ENCODE measurements at places on chromosomes 13 and 19.

GRCh38 chr19:46981286-46981945 lies 38.2 kb upstream of the NPAS1 start:
- DNase-seq, result no peak

- no peak for DNase-seq
These were observed 142.3 kb downstream of the RGCC start for GRCh38 chr13:41599619-41600018.

- no peak for DNase-seq
These were observed 1430.7 kb upstream of the PCDH20 start for GRCh38 chr13:62846302-62846701.

DNA sequence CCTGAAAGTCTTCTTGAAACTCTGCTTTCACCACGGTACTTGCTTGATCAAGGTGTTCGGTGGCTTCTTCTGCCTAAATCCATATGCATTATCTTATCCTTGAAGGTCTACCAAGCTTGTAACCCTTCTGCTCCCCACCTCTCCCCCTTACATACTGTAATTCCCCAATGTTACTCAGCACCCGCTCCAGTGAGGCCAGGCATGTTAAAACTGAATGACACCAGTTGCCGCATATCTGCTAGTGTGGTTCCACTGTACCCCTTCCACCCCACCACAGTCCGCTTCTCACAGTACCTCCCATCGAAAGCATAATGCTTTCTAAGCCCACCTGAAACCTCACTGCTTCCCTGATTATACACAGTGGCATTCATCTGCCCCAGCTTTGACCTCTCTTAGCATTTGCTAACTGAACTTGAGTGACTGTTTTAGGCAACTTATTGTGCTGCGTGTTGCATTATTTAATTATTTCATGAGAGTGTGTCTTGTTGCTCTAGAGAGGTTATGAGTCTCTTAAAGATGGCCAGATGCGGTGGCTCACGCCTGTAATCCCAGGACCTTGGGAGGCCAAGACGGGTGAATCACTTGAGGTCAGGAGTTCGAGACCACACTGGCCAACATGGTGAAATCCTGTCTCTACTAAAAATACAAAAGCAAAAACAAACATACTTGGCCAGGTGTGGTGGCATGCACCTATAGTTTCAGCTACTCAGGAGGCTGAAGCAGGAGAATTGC lies 87.6 kb upstream of the MBNL2 start:
- no peak for DNase-seq

- DNase-seq, result no peak
These were observed 750 bp downstream of the RAB20 start for GRCh38 chr13:110560601-110561343.

DNA sequence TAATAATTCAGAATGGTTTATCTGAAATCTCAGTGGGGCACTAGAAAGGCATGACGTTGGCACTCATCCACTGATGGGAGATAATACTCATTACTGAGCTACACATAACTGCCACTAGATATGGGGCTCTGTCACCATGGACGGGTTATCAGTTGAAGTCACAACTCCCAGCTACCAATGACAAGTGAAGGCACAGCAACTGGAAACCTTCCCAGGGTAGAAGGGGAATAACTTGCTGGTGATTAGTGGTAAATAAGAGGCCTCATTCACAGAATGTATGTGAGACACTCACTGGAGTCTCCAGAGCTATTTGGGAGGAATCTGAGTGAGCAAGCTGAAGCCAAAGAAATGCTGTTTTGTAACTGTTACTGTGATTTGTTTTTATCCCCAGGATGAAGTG lies 249.6 kb downstream of the ENOX1 start:
- no peak for DNase-seq

- DNase-seq, result no peak
These were observed 75.8 kb downstream of the TBC1D4 start for GRCh38 chr13:75405976-75406703.

- no peak for DNase-seq
These were observed 696.6 kb downstream of the LIG4 start for GRCh38 chr13:107518780-107519179.

- no peak for DNase-seq
These were observed 184.6 kb upstream of the NBEA start for GRCh38 chr13:34757441-34757840.

- DNase-seq, result no peak
These were observed 661.7 kb upstream of the SLITRK1 start for GRCh38 chr13:84543962-84544361.

DNA sequence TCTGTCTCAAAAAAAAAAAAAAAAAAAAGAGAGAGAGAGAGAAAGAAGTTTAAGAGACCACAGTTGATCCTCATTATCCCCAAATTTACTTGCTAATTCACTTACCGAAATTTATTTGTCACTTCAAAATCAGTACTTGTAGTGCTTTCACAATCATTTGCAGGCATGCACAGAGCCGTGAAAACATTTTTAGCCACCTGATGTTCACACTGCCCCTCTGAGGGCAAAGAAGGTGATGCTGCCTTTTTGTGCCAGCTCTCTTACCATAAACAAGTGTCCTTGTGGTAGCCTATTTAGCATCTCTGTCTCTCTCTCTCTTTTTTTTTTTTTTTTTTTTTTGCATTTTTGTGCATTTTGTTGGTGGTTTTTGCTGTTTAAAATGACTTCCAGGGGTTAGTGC lies 24.1 kb upstream of the CASP14 start:
- no peak for DNase-seq

GRCh38 chr19:32266460-32266859 lies 79.0 kb upstream of the ZNF507 start:
- DNase-seq, result no peak

- no peak for DNase-seq
These were observed 3.7 kb upstream of the ZNF329 start for GRCh38 chr19:58154287-58154678.

DNA sequence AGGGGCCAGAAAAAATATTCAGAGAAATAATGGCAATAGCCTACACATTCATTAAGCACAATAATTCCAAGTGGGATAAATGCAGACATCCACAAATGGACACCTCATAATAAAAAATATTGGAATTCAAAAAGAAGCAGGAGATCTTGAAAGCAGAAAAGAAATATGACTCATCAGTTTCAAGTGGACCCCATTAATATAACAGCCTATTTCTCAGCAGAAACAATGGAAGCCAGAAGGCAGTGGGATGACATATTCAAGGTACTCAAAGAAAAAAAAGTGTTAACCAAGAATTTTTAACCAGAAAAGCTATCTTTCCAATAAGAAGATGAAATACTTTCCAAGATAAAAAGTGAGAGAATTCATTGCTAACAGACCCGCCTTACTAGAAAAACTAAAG lies 48.4 kb upstream of the CYP2A13 start:
- no peak for DNase-seq

DNA sequence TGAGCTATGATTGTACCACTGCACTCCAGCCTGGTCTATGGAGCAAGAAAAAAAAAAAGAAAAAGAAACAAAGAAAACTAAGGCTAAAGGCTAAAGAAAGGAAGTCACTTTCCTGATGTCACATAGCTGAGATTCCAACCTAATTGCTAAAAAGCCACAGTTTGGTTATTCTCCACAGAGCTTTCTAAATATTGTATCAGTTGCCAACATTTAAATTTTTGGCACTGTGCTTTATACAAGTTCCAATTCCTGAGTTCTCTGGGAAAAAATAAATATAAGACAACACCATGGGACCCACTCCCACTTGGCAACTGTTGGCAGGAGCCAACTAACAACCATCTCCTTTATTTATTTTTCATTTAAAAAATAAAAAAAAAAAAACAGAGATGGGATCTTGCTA lies 11.2 kb upstream of the LYPD3 start:
- no peak for DNase-seq
